Osteoblast (primary cell): ENCODE measurements at places on chromosomes 5 and 9. TPM values are rescaled to one million over a fixed set of nuclear protein-coding genes. Genes with fewer than 3 reads are reported as not detected.

DNA sequence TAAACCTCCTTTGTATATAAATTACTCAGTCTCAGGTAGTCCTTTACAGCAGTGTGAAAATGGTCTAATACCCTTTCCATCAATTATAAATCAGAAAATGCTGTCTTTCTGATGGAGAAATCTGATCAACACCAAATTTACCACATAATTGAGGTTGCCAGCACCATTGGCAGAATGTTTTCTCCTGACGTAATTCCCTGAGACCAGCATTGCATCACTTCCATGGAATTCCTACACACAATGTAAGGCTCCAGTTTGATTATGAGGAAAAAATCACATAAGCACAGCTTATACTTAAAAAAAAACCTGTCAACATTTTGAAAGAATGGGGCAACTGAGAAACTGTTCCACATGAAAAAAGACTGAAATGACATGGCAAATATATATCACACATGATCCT, 618.7 kb upstream of the CDH6 start:
- DNase-seq: no peak

- DNase-seq: no peak
Measured at GRCh38 chr5:3511934-3512333, 83.7 kb upstream of the IRX1 start.

GRCh38 chr9:134428559-134428958, 102.3 kb downstream of the RXRA start:
- no peak for DNase-seq

GRCh38 chr5:109917966-109918365, 228.2 kb downstream of the MAN2A1 start:
- DNase-seq: no peak

DNA sequence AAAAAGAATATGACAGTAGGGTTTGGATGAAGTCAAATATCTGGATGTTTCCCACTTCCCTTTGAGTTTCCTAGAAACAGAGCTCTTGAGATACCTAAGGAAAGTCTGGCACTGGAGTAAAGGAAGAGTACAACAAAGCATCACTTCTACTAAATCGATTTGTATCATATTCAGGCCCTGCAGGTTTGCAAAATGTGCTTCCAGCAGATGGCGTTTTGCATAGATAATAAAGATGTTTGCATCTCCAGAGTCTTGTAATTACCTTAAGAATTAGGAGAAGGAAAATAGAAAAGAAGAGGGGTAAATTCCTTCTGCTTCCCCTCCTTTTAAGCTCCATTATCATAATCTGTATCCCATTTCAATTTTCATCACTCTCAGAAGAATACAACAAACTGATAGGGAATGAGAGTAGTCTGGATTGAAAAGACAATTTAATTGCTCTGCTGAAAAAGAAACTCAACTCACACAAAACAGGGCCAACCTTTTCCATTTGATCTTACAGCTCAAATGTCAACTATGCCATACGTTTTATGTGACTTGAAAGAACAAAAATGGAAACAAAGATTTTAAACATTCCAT, 380.4 kb downstream of the PTPRD start:
- no peak for DNase-seq

DNA sequence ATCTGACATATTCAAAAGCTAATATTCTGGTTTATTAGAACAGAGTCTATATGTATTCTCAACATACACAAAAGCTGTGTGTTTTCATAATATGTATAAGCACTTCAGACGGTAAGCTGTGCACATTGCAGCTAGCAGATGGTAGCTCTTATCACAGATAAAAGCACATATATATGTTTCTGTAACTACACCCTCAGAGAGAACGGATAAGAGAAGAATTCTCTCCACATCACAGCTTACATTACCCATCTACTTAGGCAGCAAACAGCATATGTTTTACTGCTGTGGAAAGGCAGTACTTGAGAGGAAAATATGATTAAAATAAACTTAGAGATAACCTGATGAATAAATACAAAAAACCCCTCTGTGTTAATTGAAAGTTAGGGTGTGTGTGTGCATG, 450.9 kb upstream of the ZNF608 start:
- DNase-seq: peak; percentile 9

DNA sequence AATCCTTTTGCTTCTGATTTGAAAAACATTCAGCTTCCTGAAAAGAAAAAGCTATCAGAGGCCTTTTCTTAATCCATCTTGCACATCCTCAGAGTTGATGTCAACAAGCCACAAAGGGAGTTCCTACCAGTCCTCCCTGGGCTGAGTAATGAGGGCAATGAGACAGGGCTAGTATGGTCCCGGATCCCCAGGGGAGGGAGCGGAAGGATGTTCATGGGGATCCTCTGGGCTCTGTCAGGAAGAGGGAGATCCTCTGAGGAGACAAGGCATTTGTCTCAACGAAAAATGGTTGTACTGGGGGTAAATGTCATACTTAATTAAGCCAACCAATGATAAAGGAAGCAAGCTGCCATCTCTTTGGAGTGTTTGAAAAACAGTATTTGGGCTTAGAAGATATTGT, 195.3 kb downstream of the DTWD2 start:
- no peak for DNase-seq

GRCh38 chr5:116281309-116281708, 196.5 kb downstream of the COMMD10 start:
- DNase-seq: no peak

DNA sequence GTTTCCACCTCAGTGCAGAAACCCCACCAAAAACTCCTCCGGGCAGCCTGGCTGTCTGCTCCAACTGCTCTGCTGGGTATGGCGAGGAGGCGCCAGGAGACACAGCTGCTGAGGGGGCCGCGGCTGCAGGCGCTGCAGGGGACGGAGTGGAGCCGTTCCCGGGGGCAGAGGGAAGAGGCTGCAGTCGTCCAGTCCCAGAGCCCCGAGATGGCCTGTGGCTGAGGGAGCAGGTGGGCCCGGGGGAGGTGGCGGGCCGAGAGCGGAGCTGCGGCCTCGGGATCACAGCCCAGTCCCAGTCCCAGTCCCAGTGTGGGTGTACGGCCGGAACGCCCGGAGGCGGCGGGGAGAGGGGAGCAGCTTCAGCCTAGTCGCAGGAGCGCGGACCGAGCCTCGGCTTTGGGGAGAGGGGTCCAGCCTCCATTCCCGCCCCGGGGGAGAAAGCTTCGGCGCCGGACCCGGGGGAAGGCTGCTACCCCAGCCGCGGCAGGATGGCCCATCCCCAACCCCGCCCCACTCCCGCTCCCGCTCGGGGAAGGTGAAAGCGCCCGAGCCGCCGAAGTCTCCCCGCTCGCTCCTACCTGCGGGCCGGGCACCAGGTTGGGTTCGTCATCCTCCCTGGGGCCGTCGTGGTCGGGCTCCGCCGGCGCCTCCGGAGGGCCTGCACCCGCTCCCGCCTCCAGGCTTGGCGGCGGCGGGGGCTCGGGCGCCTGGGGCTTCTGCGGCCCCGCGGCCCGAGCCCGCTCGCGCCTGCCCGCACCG, 513 bp downstream of the FAM193B start:
- DNase-seq: peak; percentile 95

GRCh38 chr9:76255781-76256455, 138.3 kb downstream of the RFK start:
- peak; percentile 88 for DNase-seq

DNA sequence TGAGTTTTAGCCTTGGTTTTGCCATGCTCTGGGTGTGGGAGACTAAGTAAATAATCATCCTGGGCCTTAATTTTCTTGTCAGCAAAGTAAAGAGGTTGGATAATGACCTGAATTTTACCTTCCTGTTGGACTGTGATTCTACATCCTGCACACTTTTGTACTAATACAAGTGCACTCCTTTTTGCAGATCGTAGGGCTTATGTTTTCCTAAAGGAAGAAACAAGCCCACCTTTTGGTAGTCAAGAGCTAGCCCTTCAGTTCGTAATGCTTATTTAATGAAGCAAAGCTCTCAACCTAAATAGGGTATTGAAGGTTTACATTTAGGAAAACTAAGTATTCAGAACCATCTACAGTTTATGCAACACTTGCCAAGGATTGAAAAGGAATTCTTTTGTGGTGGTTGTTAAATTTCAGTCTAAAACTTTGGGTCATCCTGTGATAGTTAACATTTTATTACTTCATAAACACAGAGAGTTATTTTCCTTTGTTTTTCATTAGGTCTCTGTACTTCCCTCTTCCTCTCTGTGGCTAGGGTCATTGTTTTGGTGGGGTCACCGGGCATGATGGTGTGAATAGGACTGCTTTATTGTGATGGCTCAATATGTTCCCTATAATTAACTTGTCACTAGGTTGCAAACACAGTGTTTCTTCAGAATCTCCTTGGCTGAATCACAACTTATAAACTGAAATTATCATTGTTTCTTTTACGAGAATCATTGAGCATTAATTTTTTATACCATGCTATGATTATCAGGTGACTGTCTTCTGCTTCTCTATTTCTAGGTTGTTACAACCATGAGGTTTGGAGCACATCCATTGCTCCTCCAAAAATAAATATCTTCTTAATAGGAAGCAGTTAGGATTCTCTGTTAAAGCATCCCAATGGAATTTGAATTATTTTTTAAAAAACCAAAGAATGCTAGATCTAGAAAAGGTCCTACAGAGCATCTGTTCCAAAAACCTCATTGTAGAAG, 28.5 kb downstream of the SPINK5 start:
- DNase-seq: no peak

DNA sequence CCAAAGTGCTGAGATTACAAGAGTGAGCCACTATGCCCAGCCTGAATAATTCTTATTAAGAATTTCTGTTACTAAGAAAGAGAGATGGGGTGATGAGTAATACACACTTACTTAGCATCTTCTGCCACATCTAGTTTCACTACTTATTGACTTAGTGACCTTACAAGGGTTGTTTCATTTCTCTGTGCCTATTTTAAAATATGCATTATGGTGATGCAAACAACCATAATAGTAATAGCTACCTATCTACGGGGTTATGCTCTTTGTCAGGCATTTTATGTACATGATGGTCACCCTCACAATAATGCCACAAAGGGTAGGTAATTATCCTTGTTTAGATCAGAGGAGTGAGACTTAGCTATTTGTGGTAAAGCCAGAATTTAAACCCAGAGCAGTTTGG, 499.0 kb upstream of the SGCD start:
- DNase-seq: no peak

DNA sequence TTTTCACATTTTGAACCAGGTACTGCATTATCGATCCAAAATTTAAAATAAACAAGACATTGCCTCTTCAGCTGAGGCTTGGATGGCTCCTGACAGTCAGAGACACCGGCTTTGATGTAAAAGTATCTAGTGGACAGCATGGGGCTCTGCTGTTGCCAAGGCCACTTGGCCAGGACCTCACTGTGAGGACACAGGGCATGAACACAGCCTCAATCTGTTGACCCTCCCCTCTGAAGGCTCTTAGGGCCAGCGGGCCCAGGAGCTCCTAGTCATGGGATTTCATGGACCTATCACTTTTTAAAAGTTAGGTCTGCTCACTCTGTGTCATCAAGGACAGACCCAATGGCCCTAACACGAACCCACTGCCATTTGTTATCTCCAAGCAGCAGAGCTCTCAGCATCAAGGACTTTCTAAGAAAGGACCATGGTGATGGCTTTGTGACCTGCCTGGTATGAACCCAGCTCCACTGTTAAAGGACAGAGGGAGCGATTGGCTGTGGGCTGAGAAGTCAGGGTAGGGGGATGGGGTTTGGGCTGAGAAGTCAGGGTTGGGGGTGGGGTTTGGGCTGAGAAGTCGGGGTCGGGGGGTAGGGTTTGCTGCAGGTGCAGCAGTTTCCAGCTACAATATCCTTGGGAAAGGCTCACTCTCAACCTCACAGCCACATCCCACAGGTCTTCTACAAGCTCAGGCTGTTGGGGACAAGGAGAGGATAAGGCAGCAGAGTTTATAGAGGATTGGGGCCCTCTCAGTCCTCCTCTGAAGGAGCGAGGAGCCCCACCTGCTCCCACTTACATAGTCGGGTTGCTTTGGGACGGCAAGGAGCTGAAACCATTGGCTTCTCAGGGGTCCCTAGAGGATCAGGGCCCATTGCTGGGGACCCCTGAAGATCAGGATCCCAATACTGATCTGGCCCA, 146.8 kb downstream of the BARX1 start:
- no peak for DNase-seq

- DNase-seq: no peak
Measured at GRCh38 chr5:90709323-90710155, 150.9 kb downstream of the ADGRV1 start.

- DNase-seq: no peak
Measured at GRCh38 chr5:81694726-81695125, 56.2 kb downstream of the SSBP2 start.

- no peak for DNase-seq
Measured at GRCh38 chr5:138243794-138244193, 30.6 kb downstream of the GFRA3 start.

- no peak for DNase-seq
Measured at GRCh38 chr9:115636596-115636995, 517.0 kb upstream of the PAPPA start.

- DNase-seq: no peak
Measured at GRCh38 chr9:110183208-110184145, 24.5 kb downstream of the C9orf152 start.

GRCh38 chr5:16552666-16553343, 64.0 kb downstream of the RETREG1 start:
- no peak for DNase-seq

DNA sequence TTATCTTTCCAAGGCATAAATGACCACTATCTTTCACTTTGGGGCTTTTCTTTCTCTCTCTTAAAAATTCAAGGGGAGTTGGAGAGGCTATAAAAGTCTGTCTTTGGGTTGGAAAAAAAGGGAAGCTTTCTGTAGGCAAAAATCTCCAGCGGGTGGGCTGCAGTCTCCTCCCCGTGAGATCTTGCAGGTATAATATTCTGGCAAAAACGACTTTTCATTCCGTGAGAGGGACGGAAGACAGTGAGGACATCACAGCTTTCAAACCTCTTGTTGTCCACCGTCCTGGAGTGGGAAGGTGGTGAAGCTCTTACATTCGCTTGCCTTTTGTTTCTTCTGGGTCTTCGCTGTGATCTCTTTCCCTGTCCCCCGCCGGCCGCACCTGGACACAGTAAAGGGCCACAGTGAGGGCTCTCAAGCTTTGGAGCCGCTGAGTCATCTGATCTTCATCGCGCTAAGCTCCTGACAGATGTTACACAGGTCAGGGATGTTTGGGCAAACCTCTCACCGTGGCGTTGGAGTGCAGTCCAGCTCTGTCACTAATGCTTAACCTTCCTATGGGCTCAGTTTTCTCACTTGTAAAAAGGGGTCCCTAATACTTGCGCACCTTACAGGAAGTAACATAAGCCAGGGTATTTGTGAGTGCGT, 61.9 kb upstream of the MEGF10 start:
- DNase-seq: peak; percentile 59

The RNF183 gene
- total RNA-seq: not detected in 2 replicates

The DOK3 gene
- total RNA-seq: 1.1 and 1.5 TPM in 2 replicates

The CFAP157 gene
- total RNA-seq: not detected in 2 replicates

The TAF11L8 gene
- not detected in 2 replicates for total RNA-seq

The SAPCD2 gene
- 0.88 and 1.1 TPM in 2 replicates for total RNA-seq

The PCDHB9 gene
- total RNA-seq: 1.2 and 1.8 TPM in 2 replicates

The CDKN2A gene
- 32.1 and 37.6 TPM in 2 replicates for total RNA-seq

The FOXD4L3 gene
- under 0.01 TPM in 1 of 2 replicates, not detected in the other for total RNA-seq
